Ammon's horn (tissue), 1 donor: ENCODE measurements at places on chromosomes 7 and 10.
A peak's percentile ranks its signal among the peaks of the same experiment; 100 is the strongest.

DNA sequence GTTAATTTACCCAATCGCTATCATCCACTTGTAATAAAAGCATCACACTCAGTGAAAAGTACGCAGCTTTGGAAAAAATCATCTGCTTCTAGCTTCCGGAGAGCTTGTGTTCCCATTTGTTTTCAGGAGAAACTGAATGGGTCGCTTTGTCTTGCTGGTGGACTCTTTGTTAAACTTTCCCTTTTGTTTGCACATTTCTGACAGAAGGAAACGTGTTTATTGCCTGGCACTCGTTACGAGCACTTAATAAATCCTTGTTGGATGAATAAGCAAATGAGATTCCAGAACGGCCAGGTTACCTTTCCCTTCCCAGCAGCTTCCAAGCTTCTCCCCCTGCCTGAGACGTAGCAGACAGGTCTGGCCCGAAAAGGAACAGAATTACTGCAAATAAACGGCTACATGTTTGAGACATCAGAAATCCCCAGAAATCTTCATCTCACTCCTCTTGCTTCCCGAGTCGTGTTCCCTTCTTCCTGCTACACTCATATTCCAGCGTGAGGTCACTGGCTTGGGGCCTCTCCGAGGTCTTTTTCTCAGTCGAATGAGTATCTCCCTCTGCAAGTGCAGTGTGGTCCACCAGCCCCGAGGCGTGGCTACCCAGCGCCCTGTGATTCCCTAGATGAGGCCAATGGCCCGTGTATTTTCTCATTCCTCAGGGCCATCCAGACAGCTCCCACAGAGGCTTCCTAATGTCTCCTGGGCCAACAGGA lies 167.2 kb downstream of the FRMD4A start:
- no peak for DNase-seq

DNA sequence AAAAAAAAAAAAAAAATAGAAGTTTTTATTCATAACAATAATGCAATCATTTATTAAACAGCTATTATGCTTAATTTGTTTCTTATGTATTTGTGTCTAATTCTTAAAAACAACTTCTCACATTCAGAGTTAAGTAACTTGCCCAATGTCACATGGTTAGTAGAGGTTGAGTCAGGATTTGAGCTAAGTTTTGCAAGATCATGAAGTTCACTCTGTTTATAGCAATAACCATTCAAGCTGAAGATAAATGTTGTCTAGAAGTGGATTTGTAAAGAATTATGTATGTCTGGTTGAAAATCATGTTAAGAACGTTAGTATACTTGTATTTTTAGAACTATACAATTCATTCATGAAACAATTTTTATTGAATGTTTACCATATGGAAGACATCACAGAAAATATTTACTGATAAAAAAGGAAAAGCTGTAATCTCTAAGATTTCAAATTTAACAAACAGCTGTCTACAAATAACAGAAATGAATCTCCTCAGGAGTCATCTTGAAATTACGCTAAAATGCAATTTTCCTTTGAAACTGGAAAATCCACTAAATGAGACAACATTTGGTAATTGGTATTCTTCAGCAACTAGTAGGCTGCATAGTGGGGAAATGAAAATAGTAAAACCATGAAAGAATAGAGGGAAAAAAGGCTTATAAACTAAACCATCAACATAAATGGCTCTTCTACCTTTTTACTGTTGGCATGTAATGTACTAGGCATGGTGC lies 70.5 kb upstream of the AHR start:
- no peak for DNase-seq

DNA sequence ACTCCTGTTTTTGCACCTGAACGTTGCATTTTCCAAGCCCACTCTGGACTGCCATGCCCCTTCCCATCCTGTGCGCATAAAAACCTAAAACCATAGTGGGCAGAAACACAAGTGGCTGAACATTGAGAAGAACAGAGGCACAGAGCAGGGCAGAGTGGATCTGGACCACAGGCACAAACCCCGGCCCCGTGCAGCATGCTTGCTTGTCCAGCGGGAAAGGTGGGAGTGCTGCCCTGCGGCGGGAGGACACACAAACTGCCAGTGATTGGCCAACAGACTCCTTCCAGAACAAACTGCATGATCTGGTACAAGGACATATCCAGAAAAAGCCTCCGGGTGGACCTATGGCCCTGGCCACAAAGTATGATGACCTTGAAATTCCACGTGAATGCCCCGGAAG lies 42.5 kb upstream of the ADARB2 start:
- DNase-seq = no peak

DNA sequence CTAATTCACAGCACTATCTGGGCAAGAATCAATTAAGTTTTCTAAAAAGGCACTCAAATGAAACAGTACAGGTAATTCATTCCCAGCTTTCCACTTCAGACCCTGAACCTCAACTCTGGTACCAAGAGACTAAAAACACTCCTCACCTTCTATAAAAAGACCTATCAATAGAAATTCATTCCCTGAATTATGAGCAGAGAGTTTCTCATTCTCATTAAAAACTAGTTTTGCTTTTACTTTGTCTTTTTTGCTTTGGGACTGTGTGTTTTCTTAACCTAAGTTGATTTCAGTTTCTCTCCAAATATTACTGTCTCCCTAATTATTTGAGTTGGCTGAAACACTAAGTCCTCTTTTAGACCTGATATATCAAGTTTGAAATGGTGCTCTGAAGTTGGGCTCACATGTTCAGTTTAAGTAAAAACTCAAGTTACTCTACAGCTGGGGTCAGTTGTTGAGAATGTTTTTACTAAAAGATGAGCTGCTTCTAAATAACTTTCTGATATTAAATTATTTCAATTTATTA lies 189.5 kb downstream of the JAZF1 start:
- DNase-seq = no peak

GRCh38 chr10:110764378-110764777 lies 107.3 kb upstream of the PDCD4 start:
- no peak for DNase-seq

DNA sequence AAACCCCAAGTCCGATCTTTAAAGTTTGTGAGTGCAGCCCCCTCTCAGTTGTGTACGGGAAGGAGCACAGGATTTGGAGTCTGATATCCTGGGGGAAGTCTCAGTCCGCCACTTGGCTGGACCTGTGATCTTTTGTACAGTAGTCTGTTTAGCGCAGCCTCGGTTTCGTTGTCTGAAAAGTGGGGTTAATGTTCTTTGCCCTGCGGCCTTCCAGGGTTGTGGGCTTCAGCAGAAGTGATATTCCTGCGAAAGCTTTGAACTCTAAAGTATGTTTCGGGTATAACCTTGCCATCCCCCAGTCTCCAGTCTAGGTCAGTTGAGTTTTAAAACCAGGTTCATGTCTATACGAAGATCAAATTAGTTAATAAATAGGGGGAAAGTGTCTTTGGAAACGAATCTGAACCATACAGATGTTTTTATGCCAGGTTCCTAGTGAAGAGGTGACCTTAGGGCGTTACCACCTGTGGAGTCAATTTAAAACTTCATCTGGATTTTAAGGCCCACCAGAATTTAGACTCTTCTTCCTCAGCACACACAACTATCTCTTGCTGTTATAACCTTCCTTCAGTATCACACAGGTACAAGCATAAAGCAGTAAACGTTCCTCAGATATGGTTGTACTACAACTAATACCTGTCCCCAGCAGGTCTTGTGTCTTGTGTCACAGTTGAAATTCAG lies 904 bp downstream of the R3HCC1L start:
- DNase-seq = no peak

GRCh38 chr10:62264702-62265436 lies 3.8 kb downstream of the RTKN2 start:
- peak; percentile 33 for DNase-seq

DNA sequence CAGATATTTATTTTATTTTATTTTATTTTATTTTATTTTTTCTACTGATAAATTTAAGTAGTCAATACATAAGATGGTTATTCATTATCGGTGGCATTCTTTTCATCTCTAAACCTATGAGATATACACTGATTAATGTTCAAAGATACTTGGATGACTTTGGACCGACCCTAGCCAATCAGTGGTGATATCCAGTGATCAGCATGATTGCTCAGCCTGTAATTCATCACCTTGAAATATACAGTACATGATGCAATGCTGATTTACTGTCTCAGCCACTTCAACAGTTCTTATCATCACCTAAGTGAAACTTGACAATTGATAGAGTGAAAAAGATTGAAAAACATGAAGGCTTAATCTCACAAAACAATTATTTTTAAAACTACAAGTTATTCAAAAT lies 1651.0 kb downstream of the REEP3 start:
- DNase-seq = no peak

GRCh38 chr7:120303105-120303504 lies 30.1 kb downstream of the KCND2 start:
- DNase-seq = no peak

GRCh38 chr7:98879198-98879978 lies 1.1 kb downstream of the TRRAP start:
- no peak for DNase-seq

DNA sequence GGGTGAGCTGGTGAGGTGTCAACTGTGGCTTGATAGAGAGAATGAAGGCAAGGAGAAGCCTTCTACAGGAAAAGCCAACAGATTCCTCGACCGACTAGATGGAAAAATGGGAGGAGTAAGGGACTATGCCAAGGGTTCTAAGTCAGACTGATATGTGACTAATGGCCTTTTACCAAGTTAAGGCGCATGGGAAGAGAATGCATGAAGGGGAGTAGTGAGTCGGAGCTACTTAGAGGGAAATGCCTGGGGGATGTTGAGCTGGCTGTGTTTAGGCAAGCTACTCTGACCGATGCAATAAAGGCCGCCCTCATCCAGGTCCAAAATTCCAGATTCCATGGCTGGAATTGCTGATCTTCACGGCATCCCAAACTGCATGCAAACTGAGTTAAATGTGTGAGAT lies 48.2 kb downstream of the APBB1IP start:
- no peak for DNase-seq

- DNase-seq = peak; percentile 84
These were observed 91.9 kb upstream of the JAZF1 start for GRCh38 chr7:28272461-28272877.

DNA sequence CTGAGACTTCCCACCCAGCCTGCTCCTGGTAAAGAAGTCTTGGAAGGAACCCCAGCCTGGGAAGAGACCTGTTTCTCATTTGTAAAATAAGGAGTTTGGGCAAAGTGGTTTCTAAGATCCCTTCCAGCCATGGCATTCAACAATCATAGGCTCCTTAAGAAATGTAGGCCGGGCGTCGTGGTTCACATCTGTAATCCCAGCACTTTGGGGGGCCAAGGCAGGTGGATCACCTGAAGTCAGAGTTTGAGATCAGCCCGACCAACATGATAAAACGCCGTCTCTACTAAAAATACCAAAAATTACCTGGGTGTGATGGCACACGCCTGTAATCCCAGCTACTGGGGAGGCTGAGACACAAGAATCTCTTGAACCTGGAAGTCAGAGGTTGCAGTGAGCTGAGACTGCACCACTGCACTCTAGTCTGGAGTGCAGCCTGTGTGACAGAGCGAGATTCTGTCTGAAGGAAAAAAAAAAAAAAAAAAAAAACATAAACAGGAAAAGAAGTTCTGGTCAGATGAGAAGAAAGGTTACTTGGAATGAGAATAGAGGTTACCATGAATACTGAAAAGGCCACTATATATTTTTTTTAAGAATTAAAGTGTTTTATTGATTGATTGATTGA lies 15.9 kb downstream of the DLG5 start:
- DNase-seq = no peak

DNA sequence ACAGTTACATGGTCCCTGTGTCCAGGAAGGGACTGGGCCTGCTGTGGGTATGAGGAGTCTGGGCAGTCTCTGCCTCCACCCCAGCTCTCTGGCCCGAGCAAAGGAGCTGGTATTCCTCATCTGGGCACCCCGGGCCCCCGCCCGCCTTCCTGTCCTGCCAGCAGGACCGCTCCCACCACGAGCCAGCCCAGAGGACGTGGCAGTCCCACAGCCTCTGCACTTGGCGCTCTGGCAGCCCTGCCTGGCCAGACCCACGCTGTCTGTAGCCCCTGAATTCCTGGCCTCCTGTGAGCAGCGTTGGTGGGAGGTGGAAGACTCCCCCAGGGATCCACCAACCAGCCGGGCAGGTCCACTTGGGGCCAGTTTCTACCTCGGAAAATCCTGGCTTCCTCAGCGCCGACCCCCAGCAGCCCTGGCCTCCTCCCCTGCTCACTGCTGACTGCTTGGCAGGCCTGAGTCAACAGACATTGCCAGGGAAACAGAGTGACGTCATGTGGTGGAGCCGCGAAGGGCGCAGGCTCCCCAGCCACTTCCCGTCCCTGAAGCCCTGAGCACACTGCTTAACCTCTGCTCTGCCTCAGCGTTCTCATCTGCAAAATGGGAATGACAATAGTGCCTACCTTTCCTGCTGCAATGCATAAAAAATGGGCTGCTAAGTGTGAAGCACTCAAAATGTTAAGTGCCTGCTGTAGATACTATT lies 21.6 kb upstream of the LIMK1 start:
- DNase-seq = peak; percentile 93

- no peak for DNase-seq
These were observed 8.1 kb downstream of the HHEX start for GRCh38 chr10:92697663-92698511.

GRCh38 chr10:61120805-61121204 lies 176.8 kb upstream of the RHOBTB1 start:
- no peak for DNase-seq

- DNase-seq = no peak
These were observed 45.1 kb downstream of the ZNF248 start for GRCh38 chr10:37812290-37812689.

DNA sequence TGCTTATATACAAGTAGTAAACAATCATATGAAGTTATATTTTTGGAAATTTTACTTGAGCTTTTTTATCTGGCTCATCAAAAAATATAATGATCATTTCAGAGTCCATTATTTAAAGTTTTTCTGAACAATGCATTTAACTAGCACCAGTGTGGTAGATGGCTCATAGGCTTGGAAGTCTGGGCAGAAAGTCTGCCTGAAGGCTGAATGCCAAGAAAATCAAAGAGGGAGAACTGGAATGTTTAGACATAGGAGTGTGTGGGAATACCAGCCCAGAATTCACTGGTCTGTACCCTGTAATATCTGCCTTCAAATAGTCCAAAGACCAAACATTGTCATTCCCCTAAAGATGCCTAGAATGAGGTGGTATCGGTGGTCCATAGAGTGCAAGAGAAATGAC lies 40.3 kb upstream of the ANK3 start:
- no peak for DNase-seq

GRCh38 chr10:17907641-17908040 lies 44.1 kb upstream of the SLC39A12 start:
- no peak for DNase-seq
